ENCODE measurements at places on chromosomes 12 and 14.

- no peak for DNase-seq
These were observed 409.1 kb downstream of the AEBP2 start for GRCh38 chr12:19848421-19848820.

GRCh38 chr12:50745861-50746260 is 18.0 kb upstream of the ATF1 start:
- DNase-seq, result no peak

- no peak for DNase-seq
These were observed 56.5 kb downstream of the ZFYVE26 start for GRCh38 chr14:67759916-67760315.

- DNase-seq, result no peak
These were observed 9.0 kb upstream of the DCAF4 start for GRCh38 chr14:72917094-72917802.

DNA sequence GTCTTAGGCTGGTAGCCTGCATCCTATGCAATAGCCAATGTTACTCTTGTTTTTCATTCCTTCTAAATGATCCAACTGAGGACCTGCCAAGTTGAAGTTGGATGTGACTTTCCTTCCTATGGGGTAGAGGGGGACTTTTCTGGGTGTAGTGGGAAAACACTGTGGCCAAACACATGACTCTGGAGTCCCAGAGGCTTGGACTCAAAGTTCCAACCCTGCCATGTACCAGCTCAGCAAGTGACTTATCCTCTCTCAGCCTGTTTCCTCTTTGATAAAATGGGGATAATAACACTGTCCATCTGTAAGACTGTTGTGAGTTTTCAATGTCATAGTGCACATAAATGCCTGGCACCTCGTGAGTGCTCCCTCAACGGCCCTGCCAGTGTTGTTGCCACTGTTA is 97.0 kb downstream of the ZFP36L1 start:
- DNase-seq, result no peak

DNA sequence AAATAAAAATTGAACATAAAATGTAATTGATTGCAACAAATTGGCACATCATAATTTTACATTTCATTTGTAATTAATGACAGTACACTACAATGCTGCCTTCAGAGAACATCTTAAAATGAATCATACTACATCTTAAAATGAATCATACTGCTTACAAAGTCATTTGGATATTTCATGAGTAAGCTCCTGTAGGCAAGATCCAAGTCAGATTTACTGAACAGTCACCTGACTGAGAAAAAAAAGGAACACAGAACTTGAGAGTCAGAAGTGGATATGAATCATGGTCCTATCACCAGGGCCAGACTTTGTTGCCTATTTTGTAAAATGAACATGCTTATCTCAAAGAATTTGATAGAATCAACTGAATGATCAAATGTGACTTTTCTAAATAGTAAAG is 32.7 kb upstream of the FBLN5 start:
- DNase-seq, result no peak

GRCh38 chr12:95848575-95849388 is 10.0 kb upstream of the SNRPF start:
- DNase-seq, result no peak

GRCh38 chr12:25074954-25075353 is 120.0 kb downstream of the DNAI7 start:
- DNase-seq, result no peak

DNA sequence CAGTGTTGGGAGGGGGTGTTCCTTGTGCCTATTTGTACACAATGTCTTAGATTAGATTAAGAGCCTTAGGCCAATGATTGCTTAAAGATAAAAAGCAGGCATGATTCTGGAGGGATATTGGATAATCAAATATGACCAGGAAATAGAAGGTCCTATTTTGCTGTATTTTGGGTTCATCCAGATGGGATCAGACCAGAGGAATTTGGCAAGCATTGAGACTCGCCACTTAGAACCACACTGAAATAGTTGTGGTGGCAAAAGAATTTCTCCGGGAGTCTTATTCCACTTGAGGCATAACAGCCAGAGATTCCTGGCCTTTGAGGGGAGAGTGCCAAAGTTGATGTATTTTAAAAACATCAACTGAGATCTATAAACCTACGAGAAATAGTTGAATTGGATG is 327.2 kb downstream of the RAD51B start:
- no peak for DNase-seq

GRCh38 chr12:45518291-45519235 is 210.9 kb upstream of the ARID2 start:
- DNase-seq, result no peak

- no peak for DNase-seq
These were observed 22.9 kb upstream of the KTN1 start for GRCh38 chr14:55556929-55557623.

- DNase-seq, result no peak
These were observed 16.9 kb downstream of the SVOP start for GRCh38 chr12:109004017-109004416.

- no peak for DNase-seq
These were observed 37.8 kb upstream of the DDHD1 start for GRCh38 chr14:53190938-53191337.

GRCh38 chr14:61582815-61583214 is 112.5 kb upstream of the HIF1A start:
- no peak for DNase-seq

- no peak for DNase-seq
These were observed 1.6 kb upstream of the EML1 start for GRCh38 chr14:99791476-99792209.

DNA sequence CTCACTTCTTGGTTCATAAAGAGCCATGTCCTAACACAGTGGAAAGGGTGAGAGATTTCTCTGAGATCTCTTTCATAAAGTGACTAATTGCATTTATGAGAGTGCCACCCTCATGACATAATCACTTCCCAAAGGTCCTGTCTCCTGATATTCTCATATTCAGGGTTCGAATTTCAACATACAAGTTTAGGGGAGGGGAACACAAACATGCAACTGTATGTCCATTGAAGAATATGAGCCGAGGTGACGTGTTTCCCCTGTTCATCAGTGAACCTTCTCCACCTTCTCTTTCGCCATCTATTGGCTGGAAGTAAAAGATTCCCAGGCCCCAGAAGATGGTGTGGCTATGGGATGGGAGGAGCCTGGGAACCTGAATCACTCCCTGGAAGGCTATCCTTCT is 354.2 kb upstream of the ATP2B1 start:
- no peak for DNase-seq

- no peak for DNase-seq
These were observed 2.8 kb upstream of the DHH start for GRCh38 chr12:49097381-49097780.

All from NCI-H1930 (cell line).